Right ventricle myocardium superior (tissue), 1 donor: ENCODE measurements at places on chromosomes 5 and 9. TPM values are rescaled to one million over a fixed set of nuclear protein-coding genes. Genes with fewer than 3 reads are reported as not detected.

The RNF183 gene
- not detected for total RNA-seq

The CCNI2 gene
- 0.08 TPM for total RNA-seq

The LECT2 gene
- not detected for total RNA-seq

The UNC5A gene
- total RNA-seq: 0.05 TPM

The TMEM267 gene
- total RNA-seq: 6.2 TPM

The PTRH1 gene
- total RNA-seq: 13.3 TPM

The LCN9 gene
- total RNA-seq: not detected

The GABBR2 gene
- total RNA-seq: 0.30 TPM

DNA sequence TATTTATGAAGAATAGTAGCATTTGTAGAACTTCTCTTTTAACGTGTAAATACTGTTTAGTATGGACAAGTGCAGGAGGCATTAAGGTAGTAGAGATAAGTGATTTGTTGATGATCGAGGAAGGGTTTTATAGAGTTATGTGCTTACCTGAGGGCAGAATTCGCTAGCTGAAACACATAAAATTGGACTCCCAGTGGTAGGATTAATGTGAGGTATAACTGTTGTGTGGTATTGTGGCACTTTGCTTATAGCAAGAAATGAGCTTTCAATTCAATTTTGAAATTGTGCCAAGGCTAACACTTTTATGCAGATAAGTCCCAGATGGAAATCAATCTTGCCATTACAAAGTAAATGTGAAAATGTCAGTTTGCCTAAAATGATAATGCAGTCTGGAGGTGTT is 1.2 kb downstream of the AP3S1 start:
- no peak for DNase-seq

- DNase-seq: no peak
These were observed 407.9 kb upstream of the CYLC2 start for GRCh38 chr9:102587281-102587680.

GRCh38 chr9:2788919-2789318 is 55.0 kb downstream of the PUM3 start:
- DNase-seq: no peak

- DNase-seq: no peak
These were observed 16.1 kb upstream of the NDST1 start for GRCh38 chr5:150491876-150492275.

- no peak for DNase-seq
These were observed 67.4 kb downstream of the CARTPT start for GRCh38 chr5:71786337-71787055.

- no peak for DNase-seq
These were observed 479.0 kb downstream of the ZSWIM6 start for GRCh38 chr5:61811052-61811451.

DNA sequence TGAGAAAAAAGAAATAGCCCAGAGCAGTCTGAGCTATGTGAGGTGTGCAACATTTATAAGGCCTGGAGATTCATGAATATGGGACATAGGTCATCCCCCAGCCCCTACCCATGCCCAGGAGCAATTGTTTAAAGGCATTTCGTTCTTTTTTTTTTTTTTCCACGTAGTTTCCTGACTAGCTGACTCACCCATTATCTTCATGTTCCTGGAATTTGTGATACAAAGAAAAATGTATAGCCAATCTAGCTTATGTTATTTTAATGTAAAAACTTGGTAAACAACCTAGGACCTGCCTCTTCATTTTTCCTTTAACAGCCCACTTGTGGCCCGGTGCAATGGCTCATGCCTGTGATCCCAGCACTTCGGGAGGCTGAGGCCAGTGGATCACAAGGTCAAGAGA is 81.3 kb downstream of the OSTF1 start:
- DNase-seq: no peak

DNA sequence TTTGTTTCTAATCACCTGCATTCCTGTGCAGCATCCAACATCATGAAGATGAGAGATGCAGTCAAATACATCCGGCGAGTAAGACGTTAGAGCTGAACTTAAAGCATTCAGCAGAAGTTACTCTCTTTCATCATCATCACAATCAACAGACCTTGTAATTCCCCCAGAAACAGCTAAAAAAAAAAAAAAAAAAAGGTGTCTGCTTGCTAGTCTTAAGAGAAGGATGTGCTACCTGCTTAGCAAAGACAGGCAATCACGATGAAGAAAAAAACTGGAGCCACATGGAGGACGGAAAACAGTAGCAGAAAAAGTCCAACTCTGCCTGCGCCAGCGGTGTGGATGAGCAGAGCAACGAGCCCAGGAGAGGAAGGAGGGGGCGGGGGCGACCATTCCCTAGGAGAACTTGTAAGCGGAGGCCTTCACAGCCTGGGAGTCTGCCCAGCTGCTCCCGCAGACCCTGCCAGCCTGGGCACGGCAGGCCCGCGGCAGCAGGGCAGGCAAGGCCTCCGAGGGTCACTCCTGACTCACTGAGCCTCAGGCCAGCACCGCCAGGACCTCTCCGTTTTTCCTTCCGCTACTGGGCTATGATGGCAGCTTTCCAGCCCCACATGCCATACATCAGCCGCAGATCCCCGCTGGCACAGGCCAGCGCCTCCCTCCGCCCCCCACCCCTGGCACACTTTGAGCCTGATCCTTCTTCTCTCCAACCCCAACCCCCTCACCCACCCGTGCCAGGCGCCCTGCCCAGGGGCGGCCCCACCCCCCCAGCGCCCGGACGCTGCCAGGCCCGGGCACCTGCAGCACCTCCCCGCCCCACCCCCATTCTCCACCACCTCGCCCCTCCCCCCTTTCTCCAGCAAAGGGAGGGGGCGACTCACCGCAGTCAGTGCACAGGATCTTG is 1.4 kb downstream of the NRG2 start:
- peak; percentile 69 for DNase-seq

DNA sequence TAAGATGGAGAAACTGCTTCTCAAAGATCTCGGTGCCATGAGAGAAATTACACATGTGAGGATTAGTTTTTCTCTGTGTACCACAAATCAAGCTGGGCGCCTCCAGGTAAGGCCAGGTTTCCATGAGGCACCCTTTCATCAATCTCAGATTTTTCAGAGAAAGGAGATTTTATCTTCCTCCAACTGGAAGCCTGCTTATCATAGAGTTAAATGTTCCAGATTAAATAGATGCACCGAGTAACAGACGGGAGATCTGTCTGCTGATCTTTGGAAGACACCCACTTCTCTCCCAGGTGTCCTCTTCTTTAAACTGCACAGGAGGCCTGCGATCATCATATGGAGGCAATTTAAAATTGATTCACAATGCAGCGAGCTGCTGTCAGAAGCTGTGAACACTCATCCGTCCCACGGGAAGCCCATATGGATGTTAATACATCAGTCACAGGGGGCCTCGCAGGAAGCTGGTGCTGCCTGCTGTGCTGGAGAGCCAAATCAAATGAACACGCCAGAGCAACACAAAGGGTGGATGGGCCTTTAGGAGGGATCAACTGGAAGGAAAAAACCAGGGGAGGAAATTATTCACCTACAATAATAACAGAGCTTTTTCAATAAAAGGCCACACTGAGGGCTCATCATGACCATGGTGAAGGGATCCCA is 93.3 kb downstream of the TLE1 start:
- DNase-seq: no peak

GRCh38 chr9:103949096-103949495 is 145.0 kb upstream of the SMC2 start:
- DNase-seq: no peak

- peak; percentile 56 for DNase-seq
These were observed 4.1 kb downstream of the AKNA start for GRCh38 chr9:114383521-114384231.

- no peak for DNase-seq
These were observed 399.6 kb upstream of the TUSC1 start for GRCh38 chr9:26077860-26078259.

DNA sequence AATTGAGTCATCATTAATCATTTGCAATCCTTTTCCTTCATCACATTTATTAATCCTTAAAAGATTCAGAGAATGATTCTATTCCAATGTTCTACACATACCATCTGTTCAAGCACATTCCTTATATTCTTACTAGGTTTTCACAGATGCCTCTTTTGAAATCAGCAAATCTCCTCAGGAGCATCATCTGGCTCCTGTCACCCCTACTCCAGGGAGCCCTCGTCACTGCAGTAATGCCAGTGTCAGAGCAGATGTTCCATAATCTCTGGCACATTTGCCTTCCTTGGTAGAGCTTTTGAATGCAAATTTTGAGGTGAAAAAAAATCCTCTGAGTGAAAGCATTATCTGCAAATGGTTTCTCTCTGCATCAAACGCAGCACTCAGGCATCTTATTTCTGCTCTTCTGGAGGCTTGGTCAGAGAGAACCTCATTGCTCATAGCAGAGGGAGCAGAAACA is 7.6 kb upstream of the KCNV2 start:
- no peak for DNase-seq

DNA sequence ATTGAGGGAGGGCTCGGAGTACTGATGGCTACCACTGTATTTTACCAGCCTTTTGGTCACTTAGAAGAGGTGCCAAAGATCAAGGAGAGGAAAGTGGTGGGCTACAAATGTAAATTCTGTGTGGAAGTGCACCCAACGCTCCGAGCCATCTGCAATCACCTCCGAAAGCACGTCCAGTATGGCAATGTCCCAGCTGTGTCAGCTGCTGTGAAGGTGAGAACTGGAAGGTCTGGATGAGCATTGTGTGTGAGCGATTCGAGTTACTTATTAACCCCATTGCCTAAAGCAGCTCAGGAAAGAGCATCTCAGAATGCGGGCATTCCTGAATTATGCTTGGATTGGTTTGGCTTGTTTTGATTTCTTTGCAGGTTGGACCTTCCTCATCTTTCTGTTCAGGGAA is 67.5 kb downstream of the ZNF462 start:
- no peak for DNase-seq

GRCh38 chr9:581673-582497 is 259.6 kb upstream of the DMRT1 start:
- DNase-seq: no peak

GRCh38 chr9:135714242-135715055 is 12.5 kb downstream of the KCNT1 start:
- DNase-seq: no peak

GRCh38 chr5:32790411-32790951 is 79.4 kb downstream of the NPR3 start:
- DNase-seq: no peak

- DNase-seq: no peak
These were observed 630.5 kb downstream of the ACTL7B start for GRCh38 chr9:108225149-108225800.

DNA sequence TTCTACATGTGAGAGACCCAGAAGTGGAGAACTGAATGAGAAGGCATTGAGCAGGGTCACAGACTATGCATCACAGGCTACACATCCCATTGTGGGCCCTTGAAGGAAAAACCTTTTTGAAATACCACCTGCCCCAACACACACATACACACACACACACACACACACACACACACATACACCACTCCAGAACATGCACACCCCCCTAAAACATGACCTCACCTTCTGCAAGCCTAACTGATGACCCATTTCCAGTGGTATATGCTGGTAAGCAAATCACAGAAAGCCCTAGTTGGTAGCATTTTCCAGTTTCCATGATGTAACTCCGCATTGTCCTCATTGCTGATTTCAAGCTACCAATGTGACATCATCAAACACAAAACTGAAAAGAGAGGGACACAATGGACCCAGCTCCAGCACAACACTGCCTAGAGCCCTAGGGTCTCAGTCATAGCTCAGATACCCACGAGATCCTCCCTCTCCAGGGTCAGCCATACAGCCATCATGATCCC is 36.4 kb downstream of the THBS4 start:
- no peak for DNase-seq

DNA sequence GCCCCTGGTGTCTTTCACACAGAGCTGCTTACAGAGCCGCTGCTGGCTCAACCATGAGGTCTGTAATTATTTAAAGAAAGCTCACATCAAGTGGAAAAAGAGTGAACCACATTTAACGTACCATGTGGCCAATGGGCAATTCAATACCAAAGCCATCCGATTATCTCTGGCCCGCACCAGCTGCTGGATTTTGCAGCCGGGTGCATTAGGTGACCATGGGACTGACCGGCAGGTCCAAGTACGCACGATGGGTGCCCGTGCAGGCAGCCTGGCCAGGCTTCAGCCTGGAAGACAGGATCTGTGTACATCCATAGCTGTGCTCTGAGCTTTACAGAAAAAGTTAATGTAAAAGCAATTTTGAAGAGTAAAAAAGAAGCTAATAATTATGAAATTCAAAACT is 20.5 kb downstream of the PPARGC1B start:
- DNase-seq: no peak

- no peak for DNase-seq
These were observed 607 bp downstream of the PCSK1 start for GRCh38 chr5:96432216-96433065.

DNA sequence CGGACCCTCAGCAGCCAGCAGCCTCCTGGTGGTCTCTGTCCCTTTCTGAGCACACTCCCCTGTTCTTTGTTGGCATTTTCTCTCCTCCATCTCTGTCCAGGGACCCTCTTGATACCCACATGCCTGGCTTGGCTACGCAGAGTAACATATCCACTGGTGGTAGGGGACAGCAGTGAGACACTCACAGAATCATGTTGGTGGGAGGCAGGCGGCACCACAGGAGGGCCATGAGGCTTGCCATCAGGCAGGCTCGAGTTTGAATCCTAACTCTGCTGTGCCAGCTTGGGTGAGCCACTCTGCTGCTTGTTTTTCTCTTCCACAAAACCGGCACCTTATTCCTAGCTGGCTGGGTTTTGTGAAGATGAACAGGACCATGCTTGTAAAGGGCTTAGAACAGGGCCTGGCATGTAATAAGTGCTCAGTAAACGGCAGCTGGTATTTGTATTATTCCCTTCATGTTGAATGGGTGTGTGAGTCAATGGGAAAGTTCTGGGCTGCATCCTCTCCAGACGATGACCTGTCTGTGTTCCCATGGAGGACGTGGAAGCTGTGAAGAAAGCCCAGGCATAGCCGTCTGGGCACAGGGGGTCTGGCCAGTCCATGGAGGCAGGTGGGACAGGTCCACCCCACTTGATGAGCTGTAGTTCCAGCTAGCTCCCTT is 2.3 kb downstream of the COL27A1 start:
- no peak for DNase-seq

DNA sequence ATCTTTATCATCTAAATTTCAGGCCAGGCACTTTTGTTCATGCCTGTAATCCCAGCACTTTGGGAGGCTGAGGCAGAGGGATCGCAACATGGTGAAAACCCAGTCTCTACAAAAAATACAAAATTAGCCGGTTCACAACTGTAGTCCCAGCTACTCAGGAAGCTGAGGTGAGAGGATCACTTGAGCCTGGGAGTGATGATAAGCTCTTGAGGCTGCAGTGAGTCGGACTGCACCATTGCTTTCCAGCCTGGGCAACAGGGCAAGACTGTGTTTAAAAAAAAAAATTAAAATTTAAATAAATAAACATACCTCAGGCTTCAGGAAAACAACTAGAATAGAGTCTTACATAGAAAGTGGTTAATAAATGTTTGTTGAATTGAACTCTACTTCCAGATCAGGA is 147.4 kb downstream of the AGTPBP1 start:
- no peak for DNase-seq

DNA sequence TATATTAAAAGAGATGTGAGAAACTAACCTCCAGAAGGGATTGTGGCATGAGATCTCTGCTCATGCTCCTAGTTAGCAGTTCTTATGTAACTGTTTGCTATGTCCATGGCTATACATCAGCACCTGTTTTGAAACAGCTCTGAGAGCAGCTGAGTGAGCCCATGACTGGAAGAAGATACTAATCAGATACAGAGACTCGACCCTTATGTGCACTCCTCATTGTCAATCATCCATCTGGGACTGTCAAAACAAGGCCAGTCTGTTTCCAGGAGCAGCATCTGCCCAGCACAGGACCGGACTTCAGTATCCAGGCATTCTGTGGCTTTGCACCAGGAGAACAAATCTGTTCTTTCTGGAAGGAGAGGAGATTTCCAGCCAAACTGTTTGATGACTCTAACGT is 77.7 kb downstream of the EFNA5 start:
- DNase-seq: no peak

GRCh38 chr9:128232528-128233428 is 29.6 kb downstream of the DNM1 start:
- no peak for DNase-seq
